ENCODE measurements at places on chromosomes 4 and X.

DNA sequence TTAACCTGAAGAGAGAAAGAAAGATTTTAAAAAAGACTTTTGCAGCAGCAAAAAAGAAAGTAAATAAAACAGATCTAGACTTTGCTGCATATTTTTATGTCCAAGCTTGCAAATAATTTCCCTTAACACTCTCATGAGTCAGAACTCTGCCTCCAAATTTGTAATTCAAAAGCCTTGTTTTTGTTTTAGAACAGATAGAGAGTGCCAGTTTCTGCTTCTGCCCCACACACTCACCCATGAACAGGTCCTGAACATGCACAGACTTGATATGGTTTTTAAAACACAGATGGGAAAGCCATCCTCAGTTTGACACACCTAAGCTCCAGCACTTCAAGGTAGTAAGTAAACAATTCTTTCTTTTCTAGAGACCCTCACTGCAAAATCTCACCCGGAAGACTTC lies 39.7 kb upstream of the VCX3B start:
- no peak for DNase-seq

DNA sequence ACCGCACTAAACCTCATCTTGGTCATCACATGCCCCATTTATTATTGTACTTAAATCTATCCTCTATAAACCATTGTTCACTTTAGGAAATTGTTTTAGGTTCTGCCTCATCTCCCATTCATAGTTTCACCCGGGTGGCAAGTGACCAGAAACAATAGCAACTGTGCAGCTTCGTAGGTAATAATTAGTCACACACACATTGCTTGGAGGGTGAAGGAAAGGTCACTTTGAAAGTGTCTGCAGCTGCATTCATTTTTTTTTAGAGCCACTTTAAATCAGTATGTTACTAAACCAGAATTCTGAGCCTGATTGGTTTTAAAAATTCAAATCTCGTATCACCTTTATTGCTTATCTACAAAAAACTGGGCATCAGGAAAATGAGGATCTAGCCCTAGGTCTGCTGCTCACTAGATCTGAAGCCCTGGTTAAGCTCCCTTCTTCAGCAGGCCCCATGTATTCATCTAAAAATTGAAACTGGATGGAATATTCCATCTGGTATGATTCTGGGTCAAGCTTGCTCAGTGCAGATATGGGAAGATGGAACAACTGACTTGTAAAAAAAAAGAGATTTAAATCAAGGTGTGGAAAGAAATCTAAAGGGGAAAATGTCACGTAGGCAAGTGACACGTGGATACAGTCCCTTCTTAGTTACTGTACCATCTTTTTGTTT lies 62.4 kb downstream of the LIMCH1 start:
- no peak for DNase-seq

GRCh38 chrX:107577933-107578332 lies 50.4 kb upstream of the PRPS1 start:
- no peak for DNase-seq

DNA sequence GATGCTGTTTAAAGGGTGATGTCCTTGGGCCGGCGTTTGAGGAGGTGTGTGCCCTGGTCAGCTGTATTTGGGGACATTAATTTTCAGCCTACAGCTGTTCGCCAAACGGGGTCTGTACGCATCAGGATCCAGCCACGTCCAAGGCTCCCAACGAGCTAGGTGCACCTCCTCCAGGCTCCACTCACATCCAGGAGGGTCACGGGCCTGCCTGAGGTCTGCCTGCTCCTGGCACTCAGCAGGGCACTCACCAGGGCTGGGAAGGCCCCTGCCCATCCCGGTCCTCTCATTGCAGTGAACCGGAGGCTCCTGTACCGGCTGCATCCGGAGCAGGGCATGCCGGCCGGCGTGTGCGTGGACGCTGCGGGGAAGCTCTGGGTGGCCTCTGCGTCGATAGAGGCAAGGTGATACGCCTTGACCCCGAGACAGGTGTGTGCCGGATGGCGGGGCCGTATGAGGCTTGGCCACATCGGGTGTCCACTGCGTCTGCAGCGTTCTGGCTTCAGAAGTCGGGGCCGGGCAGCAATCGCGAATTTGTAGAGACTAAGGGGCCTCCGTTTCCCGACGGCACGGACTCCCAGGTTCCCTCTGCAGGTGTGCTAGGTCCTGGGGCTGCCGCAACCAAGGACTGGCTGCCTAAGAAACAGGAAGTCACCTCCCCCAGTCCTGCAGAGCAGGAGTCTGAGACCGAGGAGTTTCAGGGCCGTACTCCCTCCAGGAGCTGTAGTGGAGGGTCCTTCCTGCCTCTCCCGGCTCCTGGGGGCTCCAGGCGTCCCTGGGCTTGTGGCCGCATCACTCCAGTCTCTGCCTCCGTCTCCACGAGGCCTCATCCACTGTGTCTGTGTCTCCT lies 27.5 kb upstream of the PLCXD1 start:
- DNase-seq: no peak

- no peak for DNase-seq
Observed at GRCh38 chr4:53161787-53162433, 204.0 kb downstream of the SCFD2 start.

GRCh38 chrX:65528705-65529340 lies 5.8 kb downstream of the LAS1L start:
- no peak for DNase-seq

DNA sequence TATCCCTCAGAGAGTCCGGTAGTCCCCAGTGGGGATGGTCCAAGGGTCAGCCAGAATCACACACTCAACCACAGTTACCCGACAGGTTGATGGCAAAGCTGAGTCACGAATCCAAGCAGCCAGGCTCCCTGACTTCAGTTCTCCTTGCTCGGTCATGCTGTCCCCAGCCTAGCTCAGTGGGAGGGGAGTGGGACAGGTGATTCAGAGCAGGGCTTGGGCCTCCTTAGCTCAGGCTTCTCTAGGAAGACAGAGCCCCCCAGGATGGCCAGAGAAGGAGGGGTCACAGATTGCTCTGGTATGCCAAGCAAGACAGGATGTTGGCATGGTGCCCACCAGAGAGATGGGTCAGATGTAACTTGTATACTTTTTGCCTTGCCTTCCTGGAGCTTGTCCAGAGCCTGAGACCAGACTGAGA lies 66.5 kb downstream of the EFNB1 start:
- DNase-seq: no peak

GRCh38 chr4:128812442-128813235 lies 3.1 kb downstream of the JADE1 start:
- peak; percentile 81 for DNase-seq

DNA sequence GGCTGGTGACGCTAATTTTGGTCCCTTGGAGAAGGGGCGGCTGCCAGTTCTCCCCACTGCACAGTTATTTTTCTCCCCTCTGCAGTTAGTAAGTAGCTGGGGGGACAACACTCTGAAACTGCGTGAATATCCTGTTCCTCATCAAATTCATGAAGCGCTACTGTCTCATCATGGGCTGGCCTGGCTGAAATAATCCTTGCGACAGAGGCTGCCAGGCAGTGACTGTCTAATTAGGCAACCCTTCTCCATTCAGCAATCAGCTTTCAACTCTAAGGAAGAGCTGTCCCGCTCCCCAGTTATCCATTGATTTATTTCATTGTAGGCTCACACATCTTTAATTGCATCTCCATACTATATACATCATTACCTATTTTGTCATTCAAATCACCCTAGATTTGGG lies 8.2 kb downstream of the SH3TC1 start:
- DNase-seq: no peak

DNA sequence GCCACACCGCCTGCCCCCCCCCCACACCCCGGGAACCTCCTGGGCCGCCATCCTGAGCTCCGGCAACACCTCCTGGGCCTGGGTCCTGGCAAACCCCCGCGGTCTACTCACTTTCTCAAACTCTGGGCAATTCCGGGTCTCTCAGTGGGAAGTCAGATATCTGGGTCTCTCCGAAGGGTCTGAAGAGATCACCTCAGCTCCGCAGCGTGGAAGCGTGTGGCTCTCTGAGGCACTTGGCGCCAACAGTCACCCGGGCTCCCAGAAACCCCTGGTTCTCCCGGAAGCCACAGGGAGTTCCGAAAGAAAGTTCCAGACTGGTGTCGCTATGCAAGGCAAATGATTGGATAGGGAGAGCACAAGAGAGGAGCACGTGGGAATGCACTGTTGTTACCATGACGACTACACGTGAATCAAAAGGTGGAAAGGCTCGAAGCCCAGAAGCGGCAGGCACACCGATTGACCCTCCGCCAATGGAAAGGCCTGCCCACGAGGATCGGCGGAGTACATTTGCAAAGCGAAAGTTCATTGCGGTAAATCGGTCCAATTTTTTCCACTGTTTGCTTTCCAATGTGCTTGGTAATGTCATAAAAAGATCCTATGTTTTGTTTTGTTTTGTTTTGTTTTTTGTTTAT lies at the start of gene PNMA6E:
Gene PNMA6E (minus strand): TSS at position 218 of the 632 bp plus-strand sequence. CDS start 2,501 bp downstream, outside the sequence.
- DNase-seq: no peak

- no peak for DNase-seq
Observed at GRCh38 chr4:111450867-111451266, 694.4 kb upstream of the FAM241A start.

GRCh38 chr4:10403633-10404445 lies 53.4 kb downstream of the ZNF518B start:
- no peak for DNase-seq

DNA sequence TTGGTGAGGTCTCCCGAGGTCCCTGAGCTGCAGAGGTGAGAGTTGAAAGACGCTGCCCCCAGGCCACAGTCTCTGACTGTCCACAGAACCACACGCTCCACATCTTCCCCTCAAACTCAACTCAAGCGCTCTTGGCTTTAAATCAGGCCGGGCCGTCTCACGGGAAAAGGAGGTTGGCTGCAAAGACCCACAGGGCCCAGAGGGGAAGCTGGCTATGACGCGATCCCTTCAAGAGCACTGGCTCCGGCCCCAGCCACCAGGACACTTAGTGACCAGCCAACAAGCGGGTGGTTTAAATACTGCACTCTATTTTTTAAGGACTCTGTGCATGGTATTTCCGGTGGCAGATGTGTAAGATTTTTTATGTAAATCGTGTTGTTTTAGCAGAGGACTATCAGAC lies 19.9 kb downstream of the LRPAP1 start:
- no peak for DNase-seq

DNA sequence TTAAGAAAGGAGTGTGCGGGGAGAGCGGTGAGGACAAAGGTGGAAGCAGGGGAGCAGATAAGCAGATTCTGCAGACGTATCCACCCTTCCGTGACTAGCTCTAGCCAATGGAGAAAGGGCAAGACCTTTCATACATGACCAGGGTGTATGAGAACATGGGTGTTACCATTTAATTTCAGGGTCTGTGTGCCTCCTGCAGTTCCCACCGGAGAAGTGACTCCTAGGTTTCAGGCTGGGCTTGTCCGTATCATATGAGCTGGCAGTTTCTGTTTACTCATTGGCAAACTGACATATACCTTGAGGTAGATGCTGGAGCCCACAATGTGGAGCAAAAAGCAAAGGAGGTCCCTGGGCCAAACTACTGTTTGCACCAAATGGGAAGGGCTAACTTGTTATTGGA lies 6.8 kb downstream of the RBM47 start:
- no peak for DNase-seq

DNA sequence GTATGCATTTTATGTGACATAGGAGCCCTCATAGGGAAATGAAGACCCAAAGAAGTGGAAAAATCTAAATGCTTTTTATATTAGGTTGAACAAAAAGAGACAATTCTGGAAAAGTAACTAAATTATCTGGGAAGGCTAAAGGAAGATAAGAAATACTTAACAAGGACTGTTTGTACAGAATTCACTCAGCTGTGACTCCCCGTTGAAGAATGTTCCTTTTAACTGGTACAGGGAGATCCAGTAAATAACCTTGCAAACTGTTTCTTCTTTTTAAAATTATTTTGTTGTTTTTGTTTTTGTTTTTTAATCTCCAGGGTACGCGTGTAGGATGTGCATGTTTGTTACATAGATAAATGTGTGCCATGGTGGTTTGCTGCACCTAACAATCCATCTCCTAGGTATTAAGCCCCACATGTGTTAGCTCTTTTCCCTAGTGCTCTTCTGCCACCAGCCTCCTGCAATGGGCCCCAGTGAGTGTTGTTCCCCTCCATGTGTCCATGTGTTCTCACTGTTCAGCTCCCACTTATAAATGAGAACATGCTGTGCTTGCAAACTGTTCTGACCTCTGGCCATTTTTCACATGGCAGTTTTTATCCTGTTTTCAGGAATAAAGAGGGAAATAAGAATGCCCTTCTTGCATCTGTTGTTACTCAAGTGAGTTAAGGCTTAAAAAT lies 81.7 kb downstream of the PWWP3B start:
- DNase-seq: no peak

- no peak for DNase-seq
Observed at GRCh38 chr4:139630991-139631390, 34.6 kb upstream of the MGST2 start.

GRCh38 chr4:168318266-168318895 lies at the start of gene DDX60:
Gene DDX60 (minus strand): TSS chr4:168318752. CDS start chr4:168311259, 7,493 bp downstream.
- DNase-seq: peak; percentile 76

- DNase-seq: no peak
Observed at GRCh38 chr4:128596115-128596514, 213.4 kb upstream of the JADE1 start.

DNA sequence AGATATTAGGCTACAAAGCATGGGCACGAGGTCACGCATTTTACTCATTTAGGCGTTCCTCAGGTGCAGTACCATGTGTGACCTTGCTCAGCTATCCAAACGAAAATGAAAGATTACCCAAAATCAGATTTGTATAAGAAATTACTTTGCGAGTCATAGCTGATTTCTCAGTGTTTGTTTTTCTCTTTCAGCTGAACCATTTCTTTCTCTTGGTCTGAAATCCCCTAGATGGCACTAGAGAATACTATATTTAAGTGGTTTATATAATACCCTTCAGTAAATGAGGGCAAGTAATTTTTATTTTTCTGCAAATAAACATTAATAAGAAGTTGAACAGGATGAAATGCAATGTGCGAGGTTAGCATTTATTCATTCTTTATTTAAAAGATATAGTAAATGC lies 496.6 kb downstream of the STIM2 start:
- DNase-seq: no peak

- no peak for DNase-seq
Observed at GRCh38 chrX:15601932-15602331, 1.2 kb upstream of the ACE2 start.

DNA sequence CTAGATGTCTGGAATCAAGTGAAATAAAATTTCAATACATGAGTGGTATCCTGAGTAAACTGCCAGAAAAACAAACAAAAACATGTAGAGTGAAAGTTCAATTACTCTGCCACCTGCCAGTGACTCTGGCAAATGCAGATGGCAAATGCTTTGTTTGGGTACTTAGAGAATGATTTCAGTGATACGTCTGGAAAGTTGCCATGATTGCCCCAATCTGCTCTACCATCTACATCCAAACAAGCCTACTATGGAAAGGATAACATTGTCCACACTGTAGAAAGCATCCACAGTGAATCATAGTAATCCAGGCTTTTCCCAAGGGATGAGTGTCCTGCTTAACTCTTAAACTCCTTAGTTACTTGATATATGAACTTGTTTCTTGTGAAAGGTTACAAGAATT lies 3.4 kb downstream of the SPATA4 start:
- no peak for DNase-seq
